NCI-H774 (cell line): ENCODE measurements at places on chromosomes 7 and 10.
A peak's percentile ranks its signal among the peaks of the same experiment; 100 is the strongest.

DNA sequence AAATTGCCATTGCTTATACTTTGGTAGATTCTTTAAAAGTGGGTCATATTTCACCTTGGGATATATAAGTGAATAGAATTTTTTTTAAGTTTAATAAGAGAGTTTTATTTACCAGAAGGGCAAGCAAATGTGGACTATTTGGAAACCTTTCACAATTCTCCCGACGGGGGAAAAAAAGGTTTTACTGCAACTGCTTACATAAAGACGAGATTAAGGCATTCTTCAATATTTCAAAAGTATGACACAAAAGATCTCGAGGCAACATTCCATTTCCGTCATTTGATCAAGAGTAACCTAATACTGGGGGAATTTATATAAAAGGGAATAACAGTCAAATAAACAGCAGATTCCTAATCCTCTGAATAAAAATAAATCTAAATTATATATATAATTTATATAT lies 28.5 kb downstream of the HYCC1 start:
- DNase-seq = no peak

GRCh38 chr7:92528958-92529264 lies 316 bp downstream of the RBM48 start:
- DNase-seq = no peak

DNA sequence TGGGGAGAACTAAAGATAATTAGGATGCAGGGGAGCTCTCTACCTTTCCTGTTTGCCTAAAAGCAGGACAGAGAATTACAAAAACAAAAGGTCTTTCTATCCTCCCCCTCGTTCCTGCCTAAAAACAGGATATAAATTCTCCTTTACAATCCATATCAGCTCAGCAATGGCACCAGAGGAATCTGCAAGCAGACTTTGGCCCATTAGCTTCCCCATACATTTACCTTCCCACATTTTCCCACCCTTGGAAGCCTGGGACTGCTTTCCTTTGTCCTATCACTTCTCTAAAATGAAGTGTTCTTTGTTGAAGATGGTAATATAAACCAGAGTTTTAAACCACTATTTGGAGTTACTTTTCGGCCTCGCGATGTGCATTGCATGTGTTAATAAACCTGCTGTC lies 15.5 kb downstream of the SHTN1 start:
- DNase-seq = no peak

DNA sequence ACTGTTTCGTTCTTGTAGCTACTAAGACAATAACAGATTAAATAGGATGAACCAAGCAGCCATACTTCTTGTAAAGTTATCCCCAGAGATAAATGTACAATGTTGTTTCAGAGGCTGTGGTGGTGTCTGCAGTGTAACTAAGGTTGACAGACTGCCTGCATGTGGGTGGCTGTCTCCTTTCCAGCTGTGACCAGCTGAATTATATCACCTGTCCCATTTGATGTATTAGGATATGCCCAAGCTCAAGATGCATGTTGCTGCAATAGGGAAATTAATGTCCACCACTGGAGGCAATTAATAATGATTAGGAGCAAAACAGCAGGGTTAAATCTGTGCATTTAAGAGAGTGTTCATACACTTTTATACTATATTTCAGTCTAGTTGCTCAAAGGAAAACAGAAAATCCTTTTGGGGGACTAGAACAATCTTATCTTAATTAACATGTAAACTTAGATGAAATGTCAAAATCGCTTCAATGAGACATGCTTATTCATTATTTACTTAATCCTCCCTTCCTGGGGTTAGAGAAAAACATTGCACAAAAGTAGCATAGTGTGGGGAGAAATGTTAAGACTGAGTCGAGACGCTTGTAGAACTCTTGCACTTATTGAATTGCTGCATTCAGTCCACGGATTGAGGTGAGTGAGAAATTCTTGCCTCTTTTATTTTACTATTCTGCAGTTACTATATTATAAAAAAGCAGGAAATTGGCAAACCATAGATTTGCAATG lies 269.0 kb downstream of the SNX10 start:
- no peak for DNase-seq

DNA sequence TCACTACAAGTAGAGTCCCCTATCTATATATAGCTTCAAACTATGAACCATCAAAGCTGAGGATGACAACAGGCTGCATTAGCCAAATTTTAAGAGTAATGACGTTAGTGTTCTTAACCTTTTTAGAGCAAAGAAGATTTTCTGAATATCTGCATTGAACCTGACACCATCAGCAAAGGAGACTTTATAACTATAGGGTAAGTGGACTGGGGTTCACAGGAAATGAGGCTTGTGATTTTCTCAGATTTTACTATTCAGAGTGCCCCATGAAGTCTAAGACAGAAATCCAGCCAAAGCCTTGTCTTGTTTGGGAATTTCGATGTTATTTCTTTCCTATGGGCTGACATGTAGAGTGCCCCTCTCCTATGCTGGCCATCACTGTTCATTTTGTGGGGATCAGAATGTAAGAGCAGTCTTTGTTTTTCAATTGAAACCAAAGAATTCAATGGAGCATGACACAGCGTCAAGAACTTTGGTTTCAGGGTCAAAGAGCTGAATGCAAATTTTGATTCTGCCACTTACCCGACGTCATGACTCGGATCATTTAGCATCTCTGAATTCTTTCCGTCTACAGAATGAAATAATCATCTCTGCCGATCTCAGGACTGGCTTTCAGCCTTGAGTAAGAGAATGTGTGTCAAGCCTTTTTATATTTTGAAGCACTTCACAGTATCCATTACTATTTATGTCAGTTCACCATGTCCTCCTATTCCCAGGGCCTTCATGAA lies 52.7 kb downstream of the DENND11 start:
- no peak for DNase-seq

DNA sequence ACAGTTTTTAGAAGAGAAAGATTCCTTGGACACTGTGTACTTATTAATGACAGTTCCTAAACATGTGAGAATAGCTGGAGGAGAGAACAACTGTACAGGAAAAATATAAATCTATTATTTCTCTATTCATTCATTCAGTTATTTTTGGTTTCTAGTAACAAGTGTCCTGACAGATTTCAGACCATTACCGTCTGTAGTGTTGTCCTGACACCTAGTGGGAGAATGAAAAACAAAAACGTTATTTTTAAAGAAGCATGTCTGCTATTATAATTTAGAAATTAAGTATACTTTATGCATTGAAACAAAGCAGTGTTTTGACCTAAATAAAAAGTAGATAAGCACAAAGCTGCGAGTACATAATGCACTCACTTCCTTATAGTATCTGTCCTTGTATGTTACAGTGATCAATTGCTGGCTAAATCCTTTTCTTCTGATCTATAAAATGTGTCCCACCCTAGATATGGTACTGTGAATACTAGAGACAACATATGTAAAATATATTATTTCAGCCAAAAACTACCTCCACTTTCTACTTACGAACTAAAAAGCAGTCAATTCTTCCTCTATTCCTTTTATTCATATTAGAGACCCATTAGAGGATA lies 575.6 kb downstream of the ARL4A start:
- DNase-seq = peak; percentile 22

- DNase-seq = no peak
These were observed 44.0 kb upstream of the HPSE2 start for GRCh38 chr10:99279626-99280111.

- DNase-seq = no peak
These were observed 27.9 kb upstream of the USP6NL start for GRCh38 chr10:11639362-11639761.

- no peak for DNase-seq
These were observed 737.1 kb downstream of the PHTF2 start for GRCh38 chr7:78535655-78536054.
